CD4-positive, alpha-beta T cell treated with Interleukin-12 subunit alpha and Interleukin-12 subunit beta, for 1 hour (primary cell): ENCODE measurements at places on chromosomes 13 and 19.

DNA sequence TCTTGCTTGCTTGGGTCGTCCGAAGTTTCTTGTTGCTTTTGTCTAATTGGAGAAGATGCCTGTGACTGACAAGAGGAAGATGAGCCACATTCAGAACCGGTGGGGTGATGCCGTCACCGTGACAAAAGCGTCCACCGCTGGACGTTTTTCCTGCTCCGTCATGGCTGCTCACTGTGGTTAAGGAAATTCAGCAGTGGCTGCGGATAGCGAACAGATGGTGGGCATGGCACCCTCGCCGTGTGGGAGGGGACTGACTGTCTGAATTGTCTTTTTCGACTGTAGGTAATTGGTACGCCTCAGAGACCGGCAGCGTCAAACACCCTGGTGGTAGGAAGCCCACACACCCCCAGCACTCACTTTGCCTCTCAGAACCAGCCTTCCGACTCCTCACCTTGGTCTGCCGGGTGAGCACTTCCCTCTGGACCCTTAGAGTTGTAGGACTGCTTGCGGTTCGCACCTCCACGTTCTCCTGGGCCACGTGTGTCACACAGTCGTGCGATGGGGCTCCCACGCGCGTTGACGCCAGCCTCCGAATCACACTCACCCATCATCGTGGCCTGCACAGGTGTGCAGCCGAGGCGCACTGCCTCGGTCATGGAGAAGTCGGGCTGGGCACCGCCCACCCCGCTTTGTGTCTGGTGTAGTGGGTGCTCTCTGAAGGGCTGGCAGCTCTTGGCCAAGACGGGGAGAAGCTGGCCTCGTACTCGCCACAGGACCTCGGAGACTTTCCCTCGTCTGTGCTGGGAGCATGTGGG, 26.5 kb downstream of the ATP4B start:
- DNase-seq, result no peak

GRCh38 chr13:41327994-41328790, 17.1 kb downstream of the NAA16 start:
- no peak for DNase-seq

DNA sequence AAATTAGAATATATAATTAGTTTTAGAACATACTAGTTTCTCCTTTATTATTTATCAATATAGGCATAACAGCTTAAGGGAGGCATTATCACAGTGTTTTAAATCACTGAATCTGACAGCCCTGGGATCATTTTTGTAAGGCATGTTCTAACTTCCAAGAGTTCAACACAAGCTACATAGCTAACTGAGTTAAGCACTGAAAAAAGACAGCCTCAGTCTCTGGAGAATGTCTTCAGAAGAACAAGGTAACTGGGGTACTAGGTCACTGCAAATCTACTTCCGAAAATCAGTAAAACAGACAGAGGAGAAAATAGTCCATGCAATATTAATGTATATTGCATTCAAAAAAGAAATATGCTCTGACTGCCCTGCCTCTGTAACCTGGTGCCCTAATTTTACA, 502.1 kb downstream of the RFC3 start:
- no peak for DNase-seq

DNA sequence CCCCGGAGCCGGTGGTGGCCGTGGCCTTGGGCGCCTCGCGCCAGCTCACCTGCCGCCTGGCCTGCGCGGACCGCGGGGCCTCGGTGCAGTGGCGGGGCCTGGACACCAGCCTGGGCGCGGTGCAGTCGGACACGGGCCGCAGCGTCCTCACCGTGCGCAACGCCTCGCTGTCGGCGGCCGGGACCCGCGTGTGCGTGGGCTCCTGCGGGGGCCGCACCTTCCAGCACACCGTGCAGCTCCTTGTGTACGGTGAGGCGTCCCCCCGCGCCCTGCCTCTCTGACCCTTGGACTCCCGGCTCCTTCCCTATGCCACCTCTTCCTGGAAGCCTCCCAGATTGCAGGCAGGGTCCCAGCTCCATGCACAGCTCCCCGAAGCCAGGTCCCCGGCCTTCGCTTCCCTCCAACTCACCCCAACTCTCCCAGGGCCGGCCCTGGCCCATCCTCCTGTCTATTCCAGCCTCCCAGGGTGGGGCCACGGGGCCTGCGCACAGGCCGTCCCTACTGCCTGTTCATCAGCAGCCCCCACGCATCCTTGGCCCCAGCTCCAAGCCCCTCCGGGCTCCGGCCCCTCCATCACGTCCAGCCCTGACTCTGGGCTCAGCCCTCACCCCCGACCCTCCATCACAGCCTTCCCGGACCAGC, 1.7 kb downstream of the MADCAM1 start:
- DNase-seq, result no peak

DNA sequence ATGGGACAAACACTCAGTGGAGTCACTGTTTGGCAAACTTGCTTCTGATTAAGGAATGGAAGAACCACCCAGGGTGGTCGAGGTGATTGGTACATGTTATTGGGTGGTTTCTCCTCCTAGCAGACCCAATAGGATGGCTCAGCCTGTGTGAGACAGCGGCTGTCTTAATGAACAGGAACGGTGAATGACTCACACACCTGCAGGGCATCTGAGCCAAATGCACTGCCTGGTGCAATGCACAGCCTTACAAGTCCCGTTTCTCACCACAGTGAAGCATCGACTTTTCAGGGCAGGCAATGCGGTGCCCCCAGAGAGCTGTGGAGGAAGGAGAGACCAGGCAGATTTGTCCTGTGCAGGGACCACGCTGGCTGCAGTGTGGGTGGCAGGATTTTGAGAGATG, 238.5 kb downstream of the FGF9 start:
- no peak for DNase-seq

GRCh38 chr19:44512326-44513298, 12.3 kb upstream of the ZNF180 start:
- no peak for DNase-seq

GRCh38 chr13:54614726-54615125, 1586.1 kb downstream of the OLFM4 start:
- no peak for DNase-seq

DNA sequence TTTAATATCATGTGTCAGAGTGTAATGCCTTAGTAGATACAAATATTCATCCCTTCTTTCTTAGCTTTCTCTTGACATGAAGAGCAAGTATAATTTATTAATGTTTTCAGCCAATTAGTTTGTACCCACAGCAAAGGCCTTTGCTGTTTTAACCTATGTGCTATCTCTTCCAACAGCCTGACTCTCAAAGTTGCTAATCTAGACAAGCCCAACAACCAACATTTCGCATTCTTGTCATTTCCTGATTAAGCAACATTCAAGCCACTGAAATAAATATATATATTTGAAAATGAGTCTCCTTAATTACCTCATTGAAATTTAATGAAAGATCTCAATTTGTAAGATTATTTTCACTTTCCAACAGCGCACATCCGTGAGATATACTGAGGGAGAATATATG, 18.5 kb downstream of the EPSTI1 start:
- DNase-seq, result no peak

GRCh38 chr13:110636053-110636475, 20.7 kb downstream of the NAXD start:
- no peak for DNase-seq

- DNase-seq, result peak; percentile 30
These were observed 28.8 kb upstream of the RCBTB2 start for GRCh38 chr13:48561466-48562235.

- no peak for DNase-seq
These were observed at the start of gene HRC for GRCh38 chr19:49155005-49155819. Gene HRC, minus strand, starts transcription at chr19:49155396. Its CDS starts 159 bp downstream, at chr19:49155237.

DNA sequence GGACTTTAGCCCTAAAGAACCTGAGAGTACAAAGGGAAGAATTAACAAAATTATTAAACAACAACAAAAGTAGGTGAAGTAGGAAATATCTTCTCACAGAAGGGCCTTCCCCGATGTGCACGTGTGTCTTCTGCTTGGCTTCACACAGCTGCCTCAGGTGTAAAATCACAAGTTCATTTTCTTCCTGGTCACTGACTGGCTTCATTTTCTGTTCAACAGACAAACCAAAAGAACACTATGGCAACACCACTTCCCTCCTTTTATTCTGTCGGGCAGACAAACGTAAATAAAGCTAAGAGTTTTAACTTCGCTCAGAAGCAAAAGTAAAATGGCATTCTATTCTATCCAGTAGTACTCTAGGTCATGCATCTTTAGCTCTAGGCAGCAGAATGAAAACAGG, 140.9 kb downstream of the TBC1D4 start:
- DNase-seq, result no peak

DNA sequence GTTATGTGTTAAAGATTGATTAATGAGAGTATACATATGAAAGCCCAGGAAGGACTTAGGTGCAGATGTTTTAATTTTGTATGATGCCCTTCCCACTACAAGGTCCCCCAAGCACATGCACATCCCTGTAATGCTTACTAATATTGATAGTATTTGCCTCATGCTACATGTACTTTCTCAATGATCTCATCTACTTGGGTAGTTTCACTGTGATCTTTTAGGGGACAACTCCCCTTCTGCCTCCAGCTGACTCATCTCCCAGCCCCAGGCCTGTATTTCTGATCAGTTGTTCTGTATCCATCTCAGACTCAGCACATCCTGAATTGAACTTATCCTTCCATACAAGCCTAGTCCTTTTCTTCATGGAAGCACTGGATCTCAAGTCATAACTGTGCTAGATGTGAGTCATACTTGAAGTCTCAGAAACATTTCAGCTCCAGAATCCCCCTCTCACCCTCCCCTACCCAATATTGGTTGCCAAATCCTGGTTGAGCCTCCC, 49.4 kb upstream of the INTS6 start:
- no peak for DNase-seq

- no peak for DNase-seq
These were observed 40.7 kb upstream of the DCUN1D2 start for GRCh38 chr13:113531041-113531873.

- DNase-seq, result no peak
These were observed 2.9 kb upstream of the NTF4 start for GRCh38 chr19:49067554-49067953.

DNA sequence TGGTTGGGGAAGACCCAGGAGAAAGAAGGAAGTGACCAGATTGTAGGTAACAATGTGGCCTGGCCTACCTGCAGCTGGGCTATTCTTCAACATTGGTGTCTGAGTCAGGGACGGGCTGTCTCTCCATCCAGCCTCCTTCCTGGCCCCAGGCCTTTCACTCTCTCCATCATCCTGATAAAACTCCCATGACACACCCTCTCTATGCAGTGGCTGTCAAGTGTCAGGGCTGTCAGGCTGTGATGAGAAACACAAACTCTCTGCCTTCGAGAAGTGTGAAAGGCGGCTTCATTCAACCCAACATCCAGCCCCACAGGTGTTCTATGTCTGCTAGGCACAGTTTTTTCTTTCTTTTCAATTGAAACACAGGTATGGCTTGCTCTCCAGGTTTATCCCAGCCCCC, 153.3 kb upstream of the VSTM2B start:
- DNase-seq, result no peak

GRCh38 chr19:49362929-49363267, 682 bp upstream of the TEAD2 start:
- DNase-seq, result peak; percentile 15

DNA sequence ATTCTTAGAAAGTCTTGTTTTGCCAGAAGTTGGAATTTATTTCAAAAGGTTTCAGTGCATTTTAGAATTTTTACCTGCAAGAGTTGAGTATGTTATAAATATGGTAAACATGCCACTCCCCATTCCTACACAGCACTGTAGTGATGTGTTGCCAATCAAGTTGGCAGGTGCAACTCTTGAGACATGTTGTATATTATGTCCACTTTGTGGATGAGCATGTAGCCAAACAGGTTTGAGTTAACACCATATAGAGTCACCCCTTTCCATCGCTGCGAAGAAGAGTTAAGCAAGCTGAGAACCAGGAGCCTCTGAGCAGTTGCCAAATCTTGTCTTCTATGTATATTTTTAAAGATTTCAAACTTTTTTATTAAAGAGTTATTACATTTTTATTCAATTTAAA, 359.8 kb downstream of the LMO7 start:
- DNase-seq, result no peak

DNA sequence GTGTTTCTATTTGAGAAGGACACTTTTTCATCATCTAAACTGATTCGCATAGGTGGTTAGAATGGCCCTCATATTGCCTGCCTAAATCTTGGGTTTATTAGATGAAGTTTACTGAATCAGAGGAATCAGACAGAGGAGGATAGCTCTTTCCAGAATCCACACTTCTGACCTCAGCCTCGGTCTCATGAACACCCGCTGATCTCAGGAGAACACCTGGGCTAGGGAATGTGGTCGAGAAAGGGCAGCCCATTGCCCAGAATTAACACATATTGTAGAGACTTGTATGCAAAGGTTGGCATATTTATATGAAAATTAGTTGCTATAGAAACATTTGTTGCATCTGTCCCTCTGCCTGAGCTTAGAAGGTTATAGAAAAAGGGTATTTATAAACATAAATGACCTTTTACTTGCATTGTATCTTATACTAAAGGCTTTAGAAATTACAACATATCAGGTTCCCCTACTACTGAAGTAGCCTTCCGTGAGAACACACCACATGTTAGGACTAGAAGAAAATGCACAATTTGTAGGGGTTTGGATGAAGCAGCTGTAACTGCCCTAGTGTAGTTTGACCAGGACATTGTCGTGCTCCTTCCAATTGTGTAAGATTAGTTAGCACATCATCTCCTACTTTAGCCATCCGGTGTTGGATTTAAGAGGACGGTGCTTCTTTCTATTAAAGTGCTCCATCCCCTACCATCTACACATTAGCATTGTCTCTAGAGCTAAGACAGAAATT, 103.8 kb downstream of the TNFRSF19 start:
- DNase-seq, result no peak

- DNase-seq, result no peak
These were observed 162.3 kb upstream of the ZNF536 start for GRCh38 chr19:30209617-30210600.

- no peak for DNase-seq
These were observed 11.1 kb downstream of the PROZ start for GRCh38 chr13:113169277-113170272.

GRCh38 chr13:75263741-75264407, 218.1 kb downstream of the TBC1D4 start:
- DNase-seq, result no peak
